ENCODE measurements at places on chromosomes 7 and 10.

DNA sequence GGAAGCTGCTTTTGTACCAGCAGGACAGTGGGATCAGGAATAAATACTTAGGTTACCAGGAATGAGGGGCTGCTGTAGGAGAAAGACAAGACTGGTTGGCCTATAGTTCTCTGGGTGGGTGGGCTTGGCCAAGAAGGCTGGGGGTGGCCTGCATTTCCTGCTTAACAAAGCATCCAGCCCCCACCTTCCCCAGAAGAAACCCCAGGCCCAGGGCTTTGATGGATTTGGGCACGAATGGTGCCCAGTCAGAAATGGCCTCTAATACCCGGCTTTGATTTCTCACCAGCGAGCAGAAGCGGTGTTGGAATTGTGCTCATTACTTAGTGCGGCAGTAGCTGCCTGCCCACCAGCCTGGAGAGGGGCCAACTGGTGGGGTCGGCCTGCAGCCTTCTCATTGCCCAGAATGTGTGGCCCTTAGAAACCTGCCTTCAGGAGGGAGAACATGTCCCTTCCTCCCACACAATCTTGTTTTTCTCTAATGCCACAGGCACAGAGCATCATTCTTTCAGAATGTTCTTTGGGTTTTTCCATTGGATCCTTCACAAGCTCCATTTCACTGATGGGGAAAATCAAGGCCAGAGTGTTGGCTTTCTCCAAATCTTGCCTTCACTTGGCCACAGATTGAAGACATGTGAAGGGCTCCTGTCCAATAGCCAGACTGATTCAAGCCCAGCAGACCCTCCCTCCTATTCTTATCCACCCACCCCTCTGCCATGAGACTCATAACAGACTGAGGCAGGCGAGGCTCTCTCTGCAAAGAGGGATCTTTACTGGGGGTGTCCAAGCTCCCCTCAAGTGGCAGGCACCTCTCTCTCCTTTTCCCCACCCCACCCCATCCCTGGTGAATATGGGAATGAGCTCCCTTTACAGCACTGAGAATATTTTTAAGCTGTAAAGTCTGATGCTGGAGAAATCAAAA is 2.5 kb downstream of the UNC5B start:
- DNase-seq: no peak

GRCh38 chr7:157633465-157634185 is 296.8 kb downstream of the DNAJB6 start:
- DNase-seq: no peak

- DNase-seq: no peak
Measured at GRCh38 chr10:26557641-26558014, 119.5 kb downstream of the APBB1IP start.

GRCh38 chr7:143216151-143216550 is 5.7 kb upstream of the TAS2R40 start:
- no peak for DNase-seq

DNA sequence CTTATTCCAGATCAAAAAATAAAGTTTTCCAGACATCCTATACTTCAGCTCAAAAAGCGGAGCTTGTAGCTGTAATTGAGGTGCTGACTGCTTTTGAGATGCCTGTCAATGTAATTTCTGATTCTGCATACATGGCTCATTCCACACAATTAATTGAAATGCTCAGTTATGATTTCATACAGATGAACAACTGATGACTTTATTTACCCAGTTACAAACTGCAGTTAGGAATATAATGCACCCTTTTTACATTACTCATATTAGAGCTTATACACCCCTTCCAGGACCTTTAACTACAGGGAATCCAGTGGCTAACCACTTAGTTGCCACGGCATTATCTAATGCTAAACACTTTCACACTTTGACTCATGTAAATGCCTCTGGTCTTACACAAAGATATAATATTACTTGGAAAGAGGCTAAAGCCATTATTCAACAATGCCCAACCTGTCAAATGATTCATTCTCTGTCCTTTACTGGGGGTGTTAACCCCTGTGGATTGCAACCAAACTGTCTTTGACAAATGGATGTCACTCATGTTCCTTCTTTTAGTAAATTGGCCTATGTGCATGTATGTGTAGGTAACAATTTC is 147.3 kb downstream of the ZNF33B start:
- no peak for DNase-seq

DNA sequence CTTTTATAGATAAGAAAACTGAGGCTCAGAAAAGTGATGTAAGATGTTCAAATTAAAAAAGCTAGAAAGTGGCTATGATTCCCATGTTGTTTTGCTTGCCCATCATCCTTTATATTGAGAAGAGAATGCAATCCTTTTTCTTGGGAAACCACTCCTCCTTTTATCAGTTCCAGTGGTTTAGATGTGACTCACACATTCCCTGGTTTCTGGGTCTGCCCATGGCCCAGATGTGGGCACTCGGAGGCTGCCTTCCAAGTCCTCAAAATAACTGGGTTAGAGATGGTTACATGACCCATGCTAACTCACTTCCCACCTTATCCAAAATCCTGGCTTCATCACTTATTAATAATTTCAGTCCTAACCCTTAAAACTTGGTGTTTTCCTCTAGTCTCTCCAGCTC is 550.0 kb downstream of the MDFIC start:
- no peak for DNase-seq

GRCh38 chr10:92573091-92573797 is 649 bp downstream of the IDE start:
- no peak for DNase-seq

DNA sequence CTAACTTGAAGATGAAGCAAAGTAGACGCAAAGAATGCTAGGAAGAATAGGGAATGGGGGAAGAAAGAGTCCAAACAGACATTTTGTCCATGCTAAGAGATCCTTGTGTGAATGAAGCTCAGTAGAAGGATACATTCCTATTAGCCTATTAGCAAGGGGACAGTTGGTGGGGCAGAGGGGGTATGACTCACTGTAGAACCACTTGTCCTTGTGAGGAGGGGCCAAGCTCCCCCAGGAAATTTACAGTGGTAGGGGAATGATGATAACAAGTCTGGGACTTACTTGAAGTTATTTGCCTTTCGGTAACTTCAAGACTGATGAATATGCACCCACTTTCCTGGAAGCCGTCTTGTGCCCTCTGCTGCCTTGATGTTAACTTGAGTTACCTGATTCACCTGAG is 17.2 kb upstream of the SYPL1 start:
- no peak for DNase-seq

DNA sequence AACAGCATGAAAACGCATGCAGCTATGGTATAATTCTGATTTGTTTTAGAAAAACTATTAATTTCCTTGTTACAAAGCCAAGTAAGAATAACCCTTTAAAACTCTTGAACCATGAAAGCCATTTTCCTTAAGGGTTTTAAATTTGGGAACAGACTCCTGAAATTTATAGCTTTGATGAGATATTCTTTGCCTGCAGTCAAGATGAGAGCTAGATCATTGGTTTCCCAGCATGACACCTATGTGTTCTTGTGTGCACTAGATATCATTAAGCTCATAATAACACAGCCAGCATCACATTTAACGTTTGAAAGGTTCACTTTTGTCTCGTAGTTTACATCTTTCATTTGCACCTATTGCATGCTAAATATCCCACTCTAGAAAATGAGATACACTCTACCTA is 202.2 kb downstream of the PHF14 start:
- DNase-seq: no peak

DNA sequence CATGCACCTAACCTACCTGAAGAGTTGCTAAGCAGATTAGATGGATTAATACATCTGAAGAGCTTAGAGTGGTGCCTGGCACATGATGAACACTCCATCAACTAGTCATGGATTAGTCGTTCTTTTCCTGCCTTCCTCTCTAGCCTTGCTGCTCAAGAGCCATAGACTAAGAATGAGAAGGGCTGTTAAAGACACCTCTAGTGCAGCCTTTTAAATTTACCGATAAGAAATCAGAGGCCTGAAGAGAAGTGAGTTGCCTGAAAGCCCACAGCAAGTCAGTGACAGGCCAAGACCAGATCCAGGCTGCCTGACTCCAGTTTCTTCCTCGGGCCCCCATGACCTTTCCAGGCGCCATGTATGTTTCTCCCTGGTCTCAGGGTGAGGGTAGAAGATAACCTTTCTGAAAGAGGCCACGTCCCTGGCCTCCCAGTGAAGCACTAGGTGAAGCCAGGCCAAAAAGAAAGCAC is 6.5 kb downstream of the TSPAN15 start:
- DNase-seq: no peak

DNA sequence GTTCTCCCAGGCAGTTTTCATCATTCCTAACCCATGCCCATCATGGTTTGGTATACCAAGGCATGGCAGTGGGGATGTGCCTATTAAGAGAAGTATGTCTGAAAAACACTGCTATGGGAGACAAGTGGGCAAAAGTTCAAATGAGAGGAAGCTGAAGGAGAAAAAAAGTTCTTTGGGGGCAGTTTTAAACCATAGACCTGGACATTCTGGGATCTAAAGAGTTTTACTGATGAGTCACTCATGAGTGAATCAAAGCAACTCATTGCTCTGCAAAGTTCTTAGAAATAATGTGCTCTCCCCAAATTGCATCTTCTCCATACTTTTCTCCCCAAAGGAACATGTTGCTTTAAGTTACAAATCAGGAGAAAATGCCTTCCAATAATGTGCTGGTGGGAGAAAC is 256.9 kb upstream of the MTPN start:
- no peak for DNase-seq

GRCh38 chr10:93357680-93358079 is 124.5 kb downstream of the MYOF start:
- no peak for DNase-seq

DNA sequence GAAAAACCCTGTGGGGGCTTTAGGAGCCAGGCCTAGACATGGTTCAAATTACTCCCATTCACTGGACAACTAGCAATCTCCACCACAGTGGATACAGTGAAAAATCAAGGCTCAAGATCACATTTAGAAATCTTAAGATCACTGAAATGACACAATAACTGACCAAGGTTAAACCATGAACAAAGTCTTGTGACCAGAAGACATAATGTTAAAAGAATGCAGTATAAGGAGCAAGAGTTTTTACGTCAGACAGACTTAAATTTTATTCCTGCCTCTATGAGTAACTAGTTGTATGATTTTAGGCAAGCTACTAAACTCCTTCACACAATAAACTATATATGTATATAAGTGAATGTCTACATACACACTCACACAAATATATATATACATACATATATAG is 68.5 kb downstream of the MICU1 start:
- no peak for DNase-seq

DNA sequence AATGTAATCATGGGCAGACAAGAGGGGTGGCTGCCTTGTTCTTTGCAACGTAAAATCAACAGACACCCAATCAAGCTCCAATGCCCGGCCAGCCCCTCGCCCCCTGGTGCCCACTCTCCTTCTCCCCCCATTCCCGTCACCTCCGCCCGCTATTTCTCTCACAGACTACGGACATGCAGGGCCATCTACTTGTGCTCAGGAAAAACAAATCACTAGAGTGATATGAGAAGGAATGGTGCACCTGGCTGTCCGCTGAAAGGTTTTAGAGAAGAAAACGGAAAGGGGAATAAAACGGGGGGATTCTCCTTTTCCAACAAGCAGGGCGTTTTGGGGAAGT is 396 bp downstream of the GRM8 start:
- DNase-seq: no peak

DNA sequence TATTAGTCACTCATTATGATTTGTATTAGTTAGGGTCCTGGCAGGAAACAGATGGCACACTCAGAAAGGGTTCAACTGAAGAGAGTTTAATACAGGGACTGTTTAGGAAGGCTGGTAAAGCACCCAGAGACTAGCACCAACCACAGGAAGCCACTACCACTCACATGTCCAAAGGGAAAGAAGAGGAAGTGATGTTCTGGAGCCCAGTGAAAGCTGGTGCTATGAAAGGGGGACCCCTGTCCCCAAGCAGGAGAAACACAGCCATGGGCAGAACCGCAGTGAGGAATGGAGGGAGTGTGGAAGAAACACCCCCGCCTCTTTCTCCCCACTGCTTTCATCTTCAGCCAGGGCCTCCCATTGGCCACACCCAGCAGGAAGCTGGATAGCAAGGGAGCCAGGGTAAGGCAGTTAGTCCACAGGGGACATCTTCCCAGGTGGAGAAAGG is 3.2 kb upstream of the VSIR start:
- DNase-seq: no peak

GRCh38 chr10:28595613-28596012 is 62.7 kb downstream of the WAC start:
- no peak for DNase-seq

DNA sequence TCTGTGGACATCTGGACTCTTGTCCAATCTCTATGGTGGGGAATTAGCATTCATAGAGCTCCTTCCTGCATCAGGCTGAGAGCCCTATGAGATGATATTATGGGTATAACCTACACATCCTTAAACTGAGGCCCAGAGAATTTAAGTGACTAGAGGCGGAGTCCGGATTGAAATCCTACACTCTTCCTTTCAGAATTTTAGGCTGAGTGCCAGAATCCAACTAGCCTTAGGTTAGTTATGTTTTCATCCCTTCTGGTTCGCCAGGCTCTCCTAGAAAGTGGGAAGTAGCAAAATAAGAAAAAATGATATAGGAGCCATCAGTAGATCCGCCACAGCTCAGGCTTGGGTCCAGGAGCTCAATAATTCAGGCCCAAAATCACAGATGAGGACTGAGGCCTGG is 212.5 kb downstream of the GLI3 start:
- no peak for DNase-seq

Measured in omental fat pad (tissue), 4 donors.